ENCODE measurements at places on chromosomes 2 and 18. TPM values are rescaled to one million over a fixed set of nuclear protein-coding genes. Genes with fewer than 3 reads are reported as not detected.

The RGPD3 gene
- polyA plus RNA-seq = 0.09 TPM

DNA sequence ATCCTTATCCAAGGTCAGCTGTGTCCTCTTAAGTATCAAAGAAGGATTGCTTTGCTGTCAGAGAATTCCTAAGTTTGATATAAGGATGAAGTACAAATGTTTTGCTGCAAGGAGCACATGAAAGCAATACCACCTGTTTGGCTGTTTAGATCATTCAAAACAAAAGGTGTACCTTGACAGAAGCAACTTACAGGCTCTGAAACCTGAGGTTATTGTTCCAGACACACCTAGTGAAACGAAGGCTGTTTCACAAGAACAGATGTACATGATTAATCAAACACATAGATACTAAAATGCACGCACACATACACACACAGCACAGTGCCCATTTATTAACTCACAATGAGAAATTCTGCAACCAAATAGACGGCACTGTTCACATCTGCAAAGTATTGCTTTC, 166.2 kb downstream of the RBM43 start:
- DNase-seq = no peak

The NDC80 gene
- 25.0 TPM for polyA plus RNA-seq

The MYO1B gene
- polyA plus RNA-seq = 206 TPM

DNA sequence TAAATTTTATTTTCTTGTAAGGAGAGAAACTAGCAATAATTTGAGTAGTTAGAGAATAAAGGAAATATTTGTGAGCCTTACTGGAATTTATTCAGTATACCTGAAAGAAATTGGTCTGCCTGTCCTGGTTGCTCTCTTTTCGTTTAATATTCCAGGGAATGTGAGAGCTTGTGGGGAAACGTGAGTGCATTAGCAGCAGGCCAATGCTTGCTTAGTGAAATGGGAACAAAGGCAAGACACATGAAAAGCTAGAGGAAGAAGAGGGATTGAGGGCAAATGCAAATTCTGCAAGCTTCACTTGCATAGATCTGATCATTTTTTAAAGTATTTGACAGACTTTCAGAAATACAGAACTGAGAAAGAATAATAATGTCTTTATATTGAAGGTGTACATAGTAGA, 111.0 kb downstream of the ERBB4 start:
- no peak for DNase-seq

The G6PC2 gene
- not detected for polyA plus RNA-seq

The SERPINB4 gene
- not detected for polyA plus RNA-seq

The PTPRN gene
- 1.2 TPM for polyA plus RNA-seq

DNA sequence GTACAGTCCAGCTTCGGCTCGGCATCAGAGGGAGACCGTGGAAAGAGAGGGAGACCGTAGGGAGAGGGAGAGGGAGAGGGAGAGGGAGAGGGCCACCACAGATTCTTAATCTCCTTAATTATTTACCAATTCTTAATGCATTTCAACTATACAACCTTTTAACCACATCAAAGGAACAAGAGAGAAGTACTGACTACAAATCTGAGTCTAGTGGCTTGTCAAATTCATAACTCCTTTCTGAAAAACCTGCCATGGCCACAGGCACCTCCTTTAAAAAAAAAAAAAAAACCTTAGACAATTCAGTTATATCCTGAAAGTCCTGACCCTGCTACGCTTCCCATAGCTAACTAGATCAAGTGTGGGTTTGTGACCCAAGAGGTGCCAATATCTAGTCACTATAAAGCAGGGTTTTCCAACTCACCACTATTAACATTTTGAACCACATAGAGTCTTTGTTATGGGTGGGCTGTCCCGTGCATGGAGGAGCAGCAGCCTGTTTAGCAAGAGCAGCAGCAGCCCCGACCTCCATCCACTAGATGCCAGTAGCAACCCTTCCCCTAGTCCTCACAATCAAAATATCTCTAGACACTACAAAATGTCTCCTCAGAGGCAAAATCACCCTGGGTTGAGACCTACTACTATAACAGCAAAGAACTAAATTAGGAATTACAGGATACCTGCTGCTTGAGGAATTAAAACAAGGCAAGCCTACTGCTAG, 6.8 kb downstream of the ESCO1 start:
- DNase-seq = no peak

- DNase-seq = no peak
These were observed 192.0 kb downstream of the MTX2 start for GRCh38 chr2:176461098-176461808.

GRCh38 chr2:101515477-101515876, 40.6 kb upstream of the RFX8 start:
- no peak for DNase-seq

- no peak for DNase-seq
These were observed 1131.1 kb upstream of the CDH2 start for GRCh38 chr18:29307982-29308381.

The CD207 gene
- polyA plus RNA-seq = not detected

GRCh38 chr2:66602341-66602740, 167.4 kb downstream of the MEIS1 start:
- no peak for DNase-seq

- DNase-seq = no peak
These were observed 108.8 kb downstream of the LPIN1 start for GRCh38 chr2:11855064-11855760.

DNA sequence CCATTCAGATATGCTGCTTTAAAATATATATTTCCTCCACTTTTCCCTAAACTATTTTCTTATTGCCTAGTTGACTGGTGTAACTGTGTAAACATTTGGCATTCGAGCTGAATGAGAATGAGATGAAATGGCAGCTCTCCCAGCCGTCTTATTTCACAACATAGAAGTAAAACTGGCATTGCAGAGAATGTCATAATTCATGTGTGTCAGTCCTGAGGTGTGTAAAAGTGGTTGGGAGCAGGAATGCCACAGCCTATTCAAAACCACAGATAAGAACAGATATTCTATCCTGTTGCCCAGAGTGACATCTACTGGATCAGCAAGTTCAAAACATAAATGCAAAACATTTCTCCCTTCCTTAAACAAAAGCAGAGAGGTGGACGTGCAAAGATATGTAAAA, 565.5 kb upstream of the CHAC2 start:
- peak; percentile 71 for DNase-seq

DNA sequence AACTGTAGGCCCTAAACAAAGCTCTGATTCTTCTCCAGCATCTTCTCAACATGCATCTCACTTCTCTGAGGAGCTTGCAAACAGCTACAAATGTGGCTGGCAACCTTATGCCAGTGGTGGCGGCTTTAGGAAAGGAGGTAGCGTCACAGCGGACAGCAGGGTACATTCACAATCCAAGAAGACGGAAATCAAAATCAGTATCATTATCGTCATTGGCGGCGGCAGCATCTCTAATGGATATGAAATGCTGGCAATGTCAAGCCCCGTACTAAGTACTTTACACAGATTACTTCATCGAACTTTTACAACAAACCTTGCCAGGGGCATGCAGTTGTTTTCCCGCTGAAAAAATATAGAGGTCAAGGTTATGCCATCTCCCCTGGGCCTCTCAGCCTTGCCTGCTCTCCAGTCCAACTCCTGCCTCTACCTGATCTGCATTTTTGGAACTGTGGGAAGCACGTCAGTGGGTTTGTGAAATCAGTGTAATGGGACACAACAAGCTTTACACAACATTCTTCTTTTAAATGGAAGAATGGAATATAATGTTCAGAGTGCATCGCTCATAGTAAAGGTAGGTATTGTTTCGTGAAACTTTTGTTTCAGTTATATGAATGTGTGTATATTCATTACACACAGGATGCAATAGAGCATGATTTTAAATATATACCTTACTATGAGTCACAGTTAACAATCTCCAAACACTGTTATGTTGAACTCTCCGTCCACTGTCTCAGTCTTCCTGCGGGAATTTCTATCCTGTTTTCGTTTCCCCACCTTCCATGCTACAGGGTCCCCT, 152.9 kb downstream of the TTC32 start:
- DNase-seq = no peak

DNA sequence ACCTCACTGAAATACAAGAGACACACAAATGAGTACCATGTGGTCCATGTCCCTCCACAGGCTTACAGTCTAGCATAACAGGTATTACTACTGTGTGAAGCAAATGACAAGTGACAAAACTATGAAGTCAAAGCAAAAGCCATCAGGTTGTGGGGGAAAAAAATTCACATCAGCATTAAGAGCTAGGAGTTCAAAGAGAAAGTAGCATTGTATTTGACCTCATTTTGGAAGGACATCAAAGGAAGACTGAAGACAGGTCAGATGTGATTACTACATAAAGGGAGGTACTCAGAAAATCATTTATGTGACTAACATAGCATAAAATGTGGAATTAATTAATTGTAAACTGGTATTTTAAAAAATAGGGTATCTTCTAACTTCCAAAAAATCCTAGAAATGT, 224.2 kb downstream of the CDH2 start:
- DNase-seq = no peak

GRCh38 chr2:72292433-72292832, 144.8 kb upstream of the CYP26B1 start:
- DNase-seq = no peak

DNA sequence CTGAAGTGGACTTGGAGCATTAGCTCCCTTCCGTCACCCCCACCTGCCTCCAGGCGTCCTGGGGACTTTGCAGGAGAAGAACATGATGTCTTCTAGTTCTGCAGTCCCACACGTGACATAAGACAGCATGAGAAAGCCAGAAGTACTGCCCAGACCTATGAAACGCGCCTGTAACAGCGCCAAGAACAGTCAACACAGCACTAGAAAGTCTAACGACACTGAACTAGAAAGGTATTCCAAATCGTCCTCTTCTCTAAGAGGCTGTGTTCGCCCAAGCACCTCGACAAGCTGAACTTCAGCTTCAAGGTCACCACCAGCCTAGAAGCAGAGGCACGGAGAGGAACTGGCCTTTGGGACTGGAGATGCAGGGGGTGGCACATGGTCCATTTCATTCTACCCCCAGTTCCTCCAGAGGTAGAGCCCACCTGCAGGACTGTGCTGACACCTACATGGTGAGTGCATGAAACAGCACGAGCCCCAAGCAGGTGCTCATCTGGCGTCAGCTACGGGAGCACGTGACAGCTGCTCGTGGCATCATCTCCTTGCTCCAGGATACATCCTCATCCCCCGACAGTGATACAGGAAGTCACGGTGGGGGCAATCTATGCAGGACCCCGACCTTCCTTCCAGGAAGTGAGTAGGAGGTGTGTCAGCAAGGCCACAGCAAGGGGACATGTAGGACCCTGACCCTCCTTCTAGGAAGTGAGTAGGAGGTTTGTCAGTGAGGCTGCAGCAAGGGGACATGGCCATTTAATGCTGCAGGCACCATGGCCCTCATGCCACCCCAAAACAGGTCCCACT, 3.7 kb downstream of the HDAC4 start:
- no peak for DNase-seq

DNA sequence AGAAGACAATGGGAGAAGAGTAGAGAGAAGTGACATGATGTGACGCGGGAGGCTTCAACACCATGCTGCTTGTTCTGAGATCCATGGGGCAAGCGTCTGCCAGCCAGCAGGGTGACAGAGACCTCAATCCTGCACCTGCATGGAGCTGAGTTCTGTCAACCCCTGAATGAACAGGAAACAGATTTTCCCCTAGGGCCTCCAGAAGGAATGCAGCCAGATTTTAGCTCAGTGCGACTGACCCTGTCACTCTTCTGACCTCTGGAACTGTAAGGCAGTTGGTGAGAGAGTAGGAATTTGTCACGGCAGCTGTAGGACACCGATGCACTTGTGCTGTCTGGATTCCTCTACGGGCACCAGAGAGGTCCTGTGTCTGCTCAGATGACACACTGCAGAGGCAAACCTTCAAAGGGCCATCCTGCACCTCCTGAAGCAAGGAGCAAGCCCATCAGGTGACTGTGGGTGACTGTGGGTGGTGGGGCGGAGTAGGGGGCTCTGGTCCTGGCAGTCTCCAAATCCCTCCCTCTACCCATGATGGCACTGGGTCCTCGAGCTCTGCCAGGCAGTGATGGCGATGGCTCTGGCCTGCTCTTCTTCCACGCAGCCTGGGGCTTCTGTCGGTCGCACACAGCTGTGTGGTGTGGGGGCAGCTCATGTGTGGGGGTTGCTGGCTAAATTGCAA, 194.3 kb upstream of the TWIST2 start:
- no peak for DNase-seq

GRCh38 chr18:71116535-71116934, 827.7 kb downstream of the SOCS6 start:
- DNase-seq = peak; percentile 2

GRCh38 chr18:77911971-77912605, 662.4 kb downstream of the GALR1 start:
- no peak for DNase-seq

The SULT1C4 gene
- 87.0 TPM for polyA plus RNA-seq

The GCKR gene
- polyA plus RNA-seq = 2.3 TPM

The LYG1 gene
- polyA plus RNA-seq = 1.7 TPM

DNA sequence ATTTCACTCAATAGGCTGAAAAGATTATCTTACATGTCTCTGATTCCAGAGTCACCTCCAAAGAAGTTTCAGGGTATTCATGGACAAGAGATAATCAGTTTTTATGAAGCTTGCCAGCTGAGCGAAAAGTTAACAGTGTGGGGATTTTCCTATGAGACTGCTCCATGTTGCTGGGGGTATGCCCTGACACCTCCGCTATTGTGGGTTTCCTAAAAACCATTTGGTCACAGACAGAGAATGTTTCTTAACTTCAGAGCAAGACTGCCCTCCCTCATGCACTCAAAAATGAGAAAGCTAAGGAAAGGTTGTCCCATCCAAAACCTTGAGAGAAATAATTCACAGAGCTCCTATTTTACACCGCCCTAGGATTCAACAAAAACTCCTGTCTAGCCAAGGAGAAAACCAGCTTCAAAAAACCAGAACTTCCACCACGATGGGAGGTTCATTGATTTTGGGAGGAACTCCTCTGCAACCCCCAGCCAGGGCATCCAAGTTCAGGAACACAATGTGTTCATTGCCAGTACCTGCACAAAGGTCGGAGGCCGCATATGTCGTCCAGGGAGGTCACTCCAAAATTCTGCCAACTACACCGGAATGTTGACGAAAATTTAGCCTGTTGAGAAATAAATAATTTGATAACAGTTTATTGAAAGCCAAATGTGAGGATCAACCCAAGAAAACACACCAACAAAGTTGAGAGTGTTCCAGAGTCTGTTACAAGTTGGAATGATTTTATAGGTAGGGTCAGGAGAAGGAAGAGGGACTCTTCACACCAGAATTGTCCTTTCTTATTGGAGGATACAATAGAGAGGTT, 104.3 kb downstream of the SP100 start:
- no peak for DNase-seq

GRCh38 chr2:216855605-216856004, 4.3 kb downstream of the TNP1 start:
- no peak for DNase-seq

DNA sequence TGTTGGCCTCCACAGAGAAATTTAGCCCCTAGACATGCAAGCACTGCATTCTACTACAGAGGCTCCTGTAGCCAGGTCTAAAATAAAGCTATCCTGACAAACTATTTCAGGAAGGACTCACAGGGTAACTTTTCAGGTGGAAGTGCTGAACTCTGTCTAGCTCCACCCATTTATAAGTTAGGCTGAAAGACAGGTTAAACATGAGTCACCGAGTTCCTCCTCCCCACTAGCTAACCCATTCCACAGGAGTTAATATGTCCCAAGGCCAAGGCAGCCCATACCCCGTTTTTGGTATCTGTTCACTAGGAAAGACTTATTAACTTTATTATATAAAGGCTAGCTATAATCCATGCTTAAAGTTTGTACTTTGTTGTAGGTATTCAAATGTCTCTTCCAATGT, 3.5 kb downstream of the CWC22 start:
- DNase-seq = no peak

The CREG2 gene
- polyA plus RNA-seq = 0.70 TPM
